ENCODE measurements at places on chromosomes 5 and 9. TPM values are rescaled to one million over a fixed set of nuclear protein-coding genes. Genes with fewer than 3 reads are reported as not detected.

GRCh38 chr9:71683598-71684235 lies 84.6 kb downstream of the CEMIP2 start:
- no peak for DNase-seq

GRCh38 chr5:14730881-14731280 lies 66.4 kb downstream of the OTULIN start:
- no peak for DNase-seq

DNA sequence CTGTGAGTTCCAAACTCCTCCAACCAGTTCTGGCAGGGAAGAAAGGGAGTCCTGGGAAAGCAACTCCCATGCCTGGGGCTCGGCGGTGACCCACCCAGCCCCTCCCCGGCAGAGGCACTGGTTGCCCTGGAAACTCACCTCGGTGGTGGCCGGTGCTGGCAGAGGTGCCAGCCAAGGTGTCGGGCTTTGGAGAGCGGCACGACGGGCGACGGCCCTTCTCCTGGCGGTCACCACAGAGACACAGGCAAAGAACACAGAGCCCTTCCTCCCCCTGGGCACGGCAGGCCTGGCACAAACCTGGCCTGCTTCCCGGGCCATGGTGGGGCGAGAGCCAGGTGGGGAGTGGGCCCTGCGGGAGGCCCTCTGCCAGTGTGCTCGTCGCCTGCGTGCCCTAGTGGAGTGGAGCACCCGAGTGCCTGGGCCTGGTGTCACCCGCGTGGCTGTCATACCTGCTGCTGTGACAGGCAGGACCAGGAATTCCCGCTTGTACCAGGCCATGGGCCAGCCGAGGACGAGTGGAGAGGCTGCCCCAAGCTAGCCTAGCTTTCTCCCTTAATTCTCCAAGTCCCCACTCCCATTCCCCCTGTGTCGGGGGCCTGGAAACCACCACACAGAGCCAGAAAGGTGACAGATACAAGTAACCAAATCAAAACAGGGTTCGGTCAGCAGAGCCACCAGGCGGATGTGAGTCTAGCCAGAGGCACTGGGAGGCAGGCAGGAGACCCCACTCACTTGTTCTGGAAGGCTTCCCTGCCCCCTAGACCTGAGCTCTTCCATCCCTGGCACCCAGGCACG lies 8.2 kb upstream of the RALGDS start:
- DNase-seq = no peak

DNA sequence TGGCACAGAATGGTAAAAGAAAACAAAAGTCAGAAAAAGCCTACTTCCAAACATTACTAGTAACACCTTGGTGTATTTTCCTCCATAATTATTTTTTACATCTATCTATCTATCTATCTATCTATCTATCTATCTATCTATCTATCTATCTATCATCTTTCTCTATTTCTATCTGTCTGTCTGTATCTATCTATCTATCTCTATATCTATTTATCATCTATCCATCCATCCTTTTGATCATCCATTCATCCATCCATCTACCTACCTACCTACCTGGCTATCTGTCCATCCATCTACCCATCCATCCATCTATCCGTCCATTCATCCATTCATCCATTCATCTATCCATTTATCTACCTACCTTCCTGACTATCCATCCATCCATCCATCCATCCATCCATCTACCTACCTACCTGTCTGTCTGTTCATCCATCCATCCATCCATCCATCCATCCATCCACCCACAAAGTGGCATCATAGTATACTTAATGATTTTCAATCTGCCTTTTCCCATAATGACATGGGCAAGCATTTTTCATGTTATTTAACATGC lies 121.9 kb upstream of the NEK6 start:
- DNase-seq = no peak

- DNase-seq = peak; percentile 10
These were observed 132.2 kb downstream of the FBXO4 start for GRCh38 chr5:42057254-42057690.

- no peak for DNase-seq
These were observed at the start of gene PCDHA13 for GRCh38 chr5:140881889-140882590. Gene PCDHA13, plus strand, starts transcription at chr5:140882124. Its CDS starts 145 bp downstream, at chr5:140882269.

GRCh38 chr9:121868626-121869025 lies 217.2 kb downstream of the DAB2IP start:
- DNase-seq = no peak

DNA sequence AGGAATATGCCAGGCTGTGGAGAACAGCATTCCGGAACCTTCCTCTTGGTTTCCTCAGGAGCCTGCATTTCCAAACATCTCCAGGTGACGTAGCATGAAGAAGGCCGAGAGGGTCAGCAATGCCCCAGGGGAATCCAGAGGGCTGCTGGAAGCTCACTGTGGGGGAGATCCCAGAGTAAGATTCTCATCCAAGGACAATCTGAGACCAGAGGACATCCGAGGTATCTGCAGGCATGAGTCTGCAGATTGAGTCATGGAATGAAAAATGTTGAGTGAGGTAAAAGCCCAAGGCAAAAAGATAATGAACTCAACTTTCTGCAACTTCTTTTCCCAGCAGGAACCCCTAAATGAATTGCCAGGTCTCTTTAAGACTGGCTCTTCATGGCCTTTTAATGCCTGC lies 73.5 kb downstream of the KIF4B start:
- no peak for DNase-seq

GRCh38 chr5:103260951-103261350 lies 2.4 kb downstream of the MACIR start:
- no peak for DNase-seq

The INSYN2B gene
- 4.9 TPM for polyA plus RNA-seq

The SPAG8 gene
- polyA plus RNA-seq = 10.7 TPM

The ZNF366 gene
- 3.4 TPM for polyA plus RNA-seq

The SLC25A2 gene
- polyA plus RNA-seq = 0.17 TPM

The CDX1 gene
- polyA plus RNA-seq = 0.25 TPM

Data from right lung (tissue), 10 donors.